ENCODE measurements at places on chromosomes 3 and 15.
A peak's percentile ranks its signal among the peaks of the same experiment; 100 is the strongest.

GRCh38 chr3:74516019-74516418 lies 98.4 kb downstream of the CNTN3 start:
- DNase-seq = no peak

GRCh38 chr3:197201791-197202452 lies 96.5 kb downstream of the DLG1 start:
- no peak for DNase-seq

GRCh38 chr3:108441518-108441917 lies 68.9 kb downstream of the MYH15 start:
- no peak for DNase-seq

- DNase-seq = no peak
Measured at GRCh38 chr3:76888856-76889255, 151.0 kb upstream of the ROBO2 start.

GRCh38 chr3:100730524-100730923 lies 21.2 kb downstream of the TFG start:
- peak; percentile 13 for DNase-seq

- DNase-seq = no peak
Measured at GRCh38 chr3:17013050-17013449, 128.3 kb downstream of the PLCL2 start.

- no peak for DNase-seq
Measured at GRCh38 chr3:151751161-151751560, 17.4 kb downstream of the AADACL2 start.

GRCh38 chr3:124767264-124767663 lies 37.0 kb downstream of the UMPS start:
- no peak for DNase-seq

DNA sequence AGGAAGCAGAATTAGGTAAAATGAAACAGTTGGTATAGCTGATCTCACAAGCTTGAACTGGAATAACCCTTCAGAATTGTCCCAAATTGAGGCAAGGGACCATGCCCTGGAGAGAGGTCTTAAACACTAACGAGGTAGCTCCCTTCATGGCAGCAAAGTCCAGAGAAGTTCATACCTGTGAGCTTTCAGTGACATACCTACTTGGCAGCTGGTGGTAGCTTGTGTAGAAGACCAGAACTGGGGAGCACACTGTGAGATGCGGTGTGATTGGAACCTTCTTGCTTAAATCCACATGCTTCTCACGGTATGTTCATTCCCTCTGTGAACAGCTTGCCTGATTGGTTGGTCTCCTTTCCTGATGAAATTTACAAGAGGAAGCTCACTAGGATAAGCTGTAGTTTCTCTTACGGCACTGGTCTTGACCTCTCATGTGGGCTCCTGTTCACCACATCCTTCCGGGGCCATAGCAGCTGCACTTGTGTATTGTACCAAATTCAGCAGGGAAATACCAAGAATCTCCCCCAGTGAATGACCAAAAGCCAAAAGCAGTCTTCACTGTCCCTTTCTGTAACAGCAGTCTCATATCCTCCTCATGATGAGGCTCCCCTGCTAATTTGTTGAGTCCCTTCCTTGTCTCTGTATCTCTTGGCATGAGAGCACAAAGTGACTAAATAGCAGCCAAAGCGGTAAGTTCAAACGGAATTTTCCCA lies 483.7 kb upstream of the FRG2C start:
- DNase-seq = no peak

DNA sequence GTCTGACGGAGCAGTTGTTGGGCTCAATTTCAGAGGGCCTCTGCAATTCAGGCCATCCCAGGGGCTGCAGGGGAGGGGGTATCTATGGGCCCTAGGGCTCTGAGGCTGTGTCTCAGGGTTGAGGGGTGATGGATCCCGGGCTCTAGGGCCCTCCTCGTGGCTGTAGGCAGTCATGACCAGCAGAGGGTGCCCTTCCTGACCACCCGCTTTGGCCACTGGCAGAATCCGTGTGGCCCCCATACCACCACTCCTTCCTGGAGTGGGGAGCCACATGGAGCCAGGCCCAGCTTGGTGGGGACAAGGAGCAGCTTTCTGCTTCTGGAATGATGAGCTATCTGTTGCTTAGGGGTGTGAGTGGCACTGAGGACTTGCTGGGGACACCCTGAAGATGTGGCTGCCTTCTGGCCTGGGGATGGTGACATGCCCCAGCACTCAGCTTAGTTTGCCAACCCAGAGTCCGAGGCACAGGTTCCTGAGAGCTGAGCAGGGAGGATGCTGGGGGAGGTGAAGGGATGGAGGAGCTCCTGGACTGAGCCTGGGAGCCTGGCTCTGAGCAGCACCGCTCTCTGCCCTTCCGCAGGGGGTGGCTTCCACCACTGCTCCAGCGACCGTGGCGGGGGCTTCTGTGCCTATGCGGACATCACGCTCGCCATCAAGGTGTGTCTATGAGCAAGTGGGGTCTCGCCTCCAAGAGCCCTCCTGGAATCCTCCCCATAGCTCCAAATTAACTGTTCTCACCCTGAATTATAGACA lies 20.2 kb downstream of the HDAC11 start:
- DNase-seq = no peak

- no peak for DNase-seq
Measured at GRCh38 chr3:28467414-28467813, 118.8 kb upstream of the AZI2 start.

DNA sequence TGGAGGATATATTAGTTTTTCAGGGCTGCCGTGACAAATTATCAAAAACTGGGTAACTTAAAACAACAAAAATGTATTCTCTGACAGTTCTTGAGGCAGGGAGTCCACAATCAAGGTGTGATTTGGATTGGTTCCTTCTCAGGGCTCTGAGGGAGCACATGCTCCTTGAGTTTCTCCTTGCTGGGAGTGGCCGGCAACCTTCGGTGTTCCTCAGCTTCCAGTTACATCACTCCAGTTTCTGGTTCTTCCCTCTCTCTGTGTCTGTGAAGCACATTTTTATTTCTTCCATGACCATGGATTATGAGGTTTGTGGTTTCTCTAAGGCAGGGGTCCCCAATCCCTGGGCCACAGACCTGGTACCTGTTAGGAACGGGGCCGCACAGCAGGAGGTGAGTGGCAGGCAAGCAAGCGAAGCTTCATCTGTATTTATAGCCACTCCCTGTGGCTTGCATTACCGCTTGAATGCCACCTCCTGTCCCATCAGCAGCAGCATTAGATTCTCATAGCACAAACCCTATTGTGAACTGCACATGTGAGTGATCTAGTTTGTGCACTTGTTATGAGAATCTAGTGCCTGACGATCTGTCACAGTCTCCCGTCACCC lies 24.3 kb downstream of the LRRC28 start:
- DNase-seq = no peak

- DNase-seq = peak; percentile 21
Measured at GRCh38 chr15:55221090-55222011, 24.6 kb upstream of the RSL24D1 start.

DNA sequence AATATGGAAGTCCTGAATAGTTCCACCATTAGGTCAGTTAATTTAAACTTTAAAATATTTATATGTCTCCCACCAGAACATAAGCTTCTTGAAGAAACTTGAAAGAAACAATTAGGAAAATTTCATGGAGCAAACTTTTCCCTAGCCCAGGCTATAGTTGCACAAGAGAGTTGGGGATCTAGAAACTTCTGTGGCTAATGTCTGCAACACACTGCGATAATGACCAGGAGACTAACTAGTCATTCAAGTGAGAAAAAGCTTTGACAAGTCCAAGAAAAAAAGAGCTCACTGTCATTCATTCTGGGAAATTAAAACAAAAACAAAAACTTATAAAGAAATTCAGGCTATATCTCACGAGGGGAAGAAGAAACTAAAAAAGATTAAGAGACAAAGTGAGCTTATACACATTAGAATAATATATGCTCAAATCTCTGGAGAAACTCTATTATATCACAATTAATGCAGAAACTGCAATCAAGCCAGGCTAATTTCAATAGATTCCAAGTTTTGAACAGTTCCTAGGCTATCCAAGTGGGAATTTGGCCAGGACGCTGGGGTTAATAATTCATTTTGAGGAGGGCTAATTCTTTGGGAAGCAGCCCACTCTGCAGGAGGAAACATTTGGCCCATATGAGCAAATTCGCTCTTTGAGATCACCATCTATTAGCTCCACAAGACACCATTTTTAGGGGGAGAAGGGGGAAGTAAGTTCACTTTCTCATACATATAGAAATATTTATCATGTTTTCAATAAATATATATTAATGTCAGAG lies 134.6 kb downstream of the MEIS2 start:
- no peak for DNase-seq

- no peak for DNase-seq
Measured at GRCh38 chr3:192156382-192156781, 571.0 kb downstream of the FGF12 start.

All from endothelial cell of umbilical vein (primary cell).